Activated CD4-positive, alpha-beta T cell treated with anti-CD3 and anti-CD28 coated beads, Interleukin-10, Interleukin-2, amounts not matched to agents 100 ng/mL and 50 ng/mL, durations not matched to agents 16 hours and 8 hours (primary cell): ENCODE measurements at places on chromosomes 5 and 9.

DNA sequence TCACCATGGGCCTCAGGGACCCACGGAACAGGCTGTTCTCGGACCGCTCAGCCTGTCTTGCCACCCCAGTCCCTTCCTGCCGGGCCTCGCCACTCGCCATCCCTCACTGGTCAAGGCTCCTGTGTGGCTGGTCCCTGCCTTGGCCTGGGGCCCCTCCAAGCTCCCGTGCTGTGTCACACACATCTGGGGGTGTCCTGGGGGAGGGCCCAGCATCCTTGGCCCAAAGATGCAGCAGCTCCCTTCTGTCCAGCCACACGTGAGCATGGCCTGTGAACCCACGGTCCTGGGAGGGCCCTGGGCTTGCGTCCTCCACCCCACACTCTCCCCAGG, 425 bp upstream of the EGFL7 start:
- no peak for DNase-seq

GRCh38 chr5:176870110-176870591, 29.0 kb downstream of the HK3 start:
- no peak for DNase-seq

GRCh38 chr5:140340605-140341121, 5.7 kb downstream of the HBEGF start:
- no peak for DNase-seq

DNA sequence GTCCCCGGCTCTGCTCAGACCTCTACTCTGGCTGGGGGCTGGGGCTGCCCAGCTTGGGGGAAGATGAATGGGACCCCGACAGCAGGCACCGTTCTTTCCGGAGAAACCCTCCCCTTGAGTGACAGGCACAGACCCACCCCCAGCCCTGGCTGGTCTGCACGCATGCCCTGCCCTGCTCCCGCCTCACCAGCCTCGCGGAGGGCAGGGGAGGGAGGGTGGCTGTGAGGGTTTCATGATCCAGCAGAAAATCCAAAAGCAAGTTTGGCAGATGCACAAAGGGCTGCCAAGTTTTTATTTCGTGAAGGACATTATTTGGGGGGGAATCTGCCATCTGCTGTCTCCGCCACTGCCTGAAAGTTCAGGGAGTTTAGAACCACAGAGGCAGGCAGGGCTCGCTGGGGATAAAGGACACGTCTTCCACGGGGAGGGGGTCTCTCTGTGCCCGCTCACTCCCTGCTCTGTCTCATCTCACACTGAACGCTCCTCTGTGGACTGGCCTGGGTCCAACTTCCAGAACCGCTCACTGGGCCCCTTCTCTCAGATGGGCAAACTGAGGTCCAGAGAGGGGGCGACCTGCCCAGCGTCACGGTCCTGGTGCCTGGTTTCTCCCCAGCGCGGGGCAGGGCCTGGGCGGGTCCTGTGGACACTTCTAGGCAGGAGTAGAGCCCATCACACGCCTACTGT, 92.9 kb downstream of the RXRA start:
- no peak for DNase-seq

- DNase-seq, result no peak
Observed at GRCh38 chr9:88680041-88680440, 145.1 kb downstream of the NXNL2 start.

- DNase-seq, result no peak
Observed at GRCh38 chr9:3434594-3434993, 91.2 kb downstream of the RFX3 start.
